ENCODE measurements at places on chromosomes 11 and 22. TPM values are rescaled to one million over a fixed set of nuclear protein-coding genes. Genes with fewer than 3 reads are reported as not detected.

DNA sequence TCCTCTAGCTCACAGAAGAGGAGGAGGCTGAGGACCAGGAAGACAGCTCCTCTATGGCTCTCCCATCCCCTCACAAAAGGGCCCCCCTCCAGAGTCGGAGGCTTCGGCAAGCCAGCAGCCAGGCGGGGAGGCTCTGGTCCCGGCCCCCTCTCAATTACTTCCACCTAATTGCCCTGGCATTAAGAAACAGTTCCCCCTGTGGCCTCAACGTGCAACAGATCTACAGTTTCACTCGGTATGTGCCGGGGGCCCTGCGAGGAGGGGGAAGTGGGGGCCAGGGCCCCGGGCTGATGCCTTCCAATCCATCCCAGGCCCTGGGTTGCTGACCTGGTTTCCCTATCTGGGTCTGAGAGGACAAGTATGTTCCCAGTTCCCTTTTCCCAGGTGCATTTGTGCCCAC lies 7.9 kb downstream of the FOXR1 start:
- H3K4me1 ChIP-seq, result no peaks in the 10 kb centered on the region
- DNase-seq, result no peak
- no peaks in the 10 kb centered on the region for H3K36me3 ChIP-seq

The PRDX5 gene
- 142 TPM for total RNA-seq

GRCh38 chr22:50544078-50544745 lies 1.5 kb upstream of the KLHDC7B start:
- peak overlapping the region; percentile 78 for H3K27ac ChIP-seq
- H3K4me3 ChIP-seq, result peak overlapping the region; percentile 35
- H3K36me3 ChIP-seq, result peaks cover 5% of the 10 kb centered on the region
- peaks cover 61% of the 10 kb centered on the region for H3K4me1 ChIP-seq

DNA sequence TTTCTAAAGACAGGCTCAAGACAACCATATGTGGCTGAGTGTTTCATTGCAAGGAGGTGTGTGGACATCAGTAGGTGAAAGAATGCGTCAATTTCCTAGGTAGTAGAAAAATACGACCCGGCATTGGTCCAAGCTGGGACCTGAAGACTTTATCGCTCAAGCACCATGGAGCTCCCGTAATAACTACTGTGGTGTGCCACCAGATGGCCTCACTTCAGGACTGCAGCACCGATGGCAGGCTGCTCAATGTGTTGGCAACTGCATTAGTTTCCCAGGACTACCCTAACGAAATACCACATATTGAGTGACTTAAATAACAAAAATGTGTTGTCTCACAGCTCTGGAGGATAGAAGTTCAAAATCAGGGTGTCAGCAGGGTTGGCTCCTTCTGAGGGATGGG lies 72.4 kb upstream of the FAT3 start:
- H3K27ac ChIP-seq, result no peak overlapping the region
- no peaks in the 10 kb centered on the region for H3K27me3 ChIP-seq
- no peaks in the 10 kb centered on the region for H3K36me3 ChIP-seq
- DNase-seq, result no peak
- no peak overlapping the region for H3K4me3 ChIP-seq
- no peaks in the 10 kb centered on the region for H3K4me1 ChIP-seq

The MFRP gene
- not detected for total RNA-seq

The ANO9 gene
- total RNA-seq, result 38.8 TPM

DNA sequence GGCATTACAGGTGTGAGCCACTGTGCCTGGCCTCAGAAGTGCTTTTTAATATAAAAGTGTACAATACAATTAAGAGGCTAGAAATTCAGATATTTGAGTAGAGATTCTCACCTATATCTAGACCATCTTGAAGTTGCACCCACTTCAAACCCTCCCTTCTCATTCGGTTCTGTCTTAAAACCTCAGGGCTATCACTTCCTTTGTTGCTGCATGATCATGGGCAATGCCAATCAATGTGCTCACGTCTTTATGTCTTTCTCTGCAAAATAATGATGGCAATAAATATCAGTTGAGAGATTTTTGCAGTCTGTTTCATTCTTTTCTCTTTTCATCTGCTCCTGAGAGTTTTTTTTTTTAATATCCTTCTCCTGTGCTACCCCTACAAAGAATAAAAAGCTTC lies 9.3 kb upstream of the NUP160 start:
- DNase-seq, result no peak
- H3K4me1 ChIP-seq, result peaks cover 21% of the 10 kb centered on the region
- no peaks in the 10 kb centered on the region for H3K36me3 ChIP-seq
- no peak overlapping the region for H3K4me3 ChIP-seq
- H3K27me3 ChIP-seq, result no peaks in the 10 kb centered on the region

The TEX12 gene
- 0.32 TPM for total RNA-seq

GRCh38 chr22:41565403-41566054 lies 4.7 kb downstream of the CSDC2 start:
- peak; percentile 66 for DNase-seq
- no peak overlapping the region for H3K27ac ChIP-seq
- no peaks in the 10 kb centered on the region for H3K36me3 ChIP-seq

GRCh38 chr11:72298931-72299330 lies 55.0 kb upstream of the PHOX2A start:
- DNase-seq, result no peak
- H3K36me3 ChIP-seq, result peaks cover 14% of the 10 kb centered on the region
- H3K27me3 ChIP-seq, result no peaks in the 10 kb centered on the region
- H3K4me3 ChIP-seq, result no peak overlapping the region

GRCh38 chr11:92810423-92811064 lies 158.9 kb upstream of the MTNR1B start:
- peaks cover 2% of the 10 kb centered on the region for H3K27me3 ChIP-seq

GRCh38 chr11:123672568-123672967 lies 18.1 kb upstream of the SCN3B start:
- no peaks in the 10 kb centered on the region for H3K36me3 ChIP-seq
- H3K4me3 ChIP-seq, result no peak overlapping the region
- peaks cover 2% of the 10 kb centered on the region for H3K27me3 ChIP-seq
- no peak for DNase-seq
- H3K4me1 ChIP-seq, result no peaks in the 10 kb centered on the region
- H3K27ac ChIP-seq, result no peak overlapping the region

The ALDH3B1 gene
- not detected for total RNA-seq

DNA sequence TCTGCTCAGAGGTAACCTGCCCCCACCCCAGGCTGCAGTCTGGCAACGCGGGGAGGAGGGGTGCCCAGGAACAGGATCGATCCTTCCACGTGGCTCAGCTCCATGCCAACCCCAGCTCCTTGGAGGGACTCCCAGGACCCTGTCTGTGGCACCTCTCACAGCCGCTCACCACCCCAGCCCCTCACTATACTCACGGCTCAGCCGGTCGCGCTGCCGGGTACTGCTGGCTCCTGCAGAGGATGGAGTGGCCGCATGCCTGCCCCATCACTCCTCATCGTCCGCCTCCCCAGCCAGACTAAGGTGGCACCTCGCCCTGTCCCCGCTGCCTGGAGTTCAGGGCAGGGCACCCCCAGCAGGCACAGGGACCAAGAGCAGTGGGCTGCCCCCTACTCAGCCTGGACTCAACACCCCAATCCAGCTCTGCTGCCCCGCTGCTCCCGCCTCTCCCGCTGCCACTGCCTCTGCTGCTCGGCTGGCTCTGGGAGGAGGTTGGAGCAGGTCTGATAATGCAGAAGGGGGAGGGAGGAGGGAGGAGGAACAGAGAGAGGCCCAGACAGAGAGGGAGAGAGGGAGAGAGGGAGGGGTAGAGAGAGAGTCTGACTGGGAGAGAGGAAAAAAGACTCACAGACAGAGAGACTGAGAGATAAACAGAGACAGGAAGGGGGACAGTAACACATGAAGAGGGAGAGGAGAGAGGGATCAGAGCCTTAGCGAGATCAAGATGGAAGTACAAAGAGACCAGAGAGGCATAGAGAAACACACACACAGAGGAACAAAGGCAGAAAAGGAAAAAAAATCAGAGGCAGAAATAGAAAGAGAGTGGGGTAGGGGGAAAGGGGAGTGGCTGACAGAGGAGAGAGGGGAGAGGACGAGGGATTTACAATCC lies at the start of gene PDE2A:
PDE2A (minus strand) TSS at position 480 of the 886 bp plus-strand sequence; CDS start at position 265, 215 bp downstream.
- DNase-seq, result no peak
- peaks cover 5% of the 10 kb centered on the region for H3K4me1 ChIP-seq
- peaks cover 59% of the 10 kb centered on the region for H3K27me3 ChIP-seq
- no peaks in the 10 kb centered on the region for H3K36me3 ChIP-seq

DNA sequence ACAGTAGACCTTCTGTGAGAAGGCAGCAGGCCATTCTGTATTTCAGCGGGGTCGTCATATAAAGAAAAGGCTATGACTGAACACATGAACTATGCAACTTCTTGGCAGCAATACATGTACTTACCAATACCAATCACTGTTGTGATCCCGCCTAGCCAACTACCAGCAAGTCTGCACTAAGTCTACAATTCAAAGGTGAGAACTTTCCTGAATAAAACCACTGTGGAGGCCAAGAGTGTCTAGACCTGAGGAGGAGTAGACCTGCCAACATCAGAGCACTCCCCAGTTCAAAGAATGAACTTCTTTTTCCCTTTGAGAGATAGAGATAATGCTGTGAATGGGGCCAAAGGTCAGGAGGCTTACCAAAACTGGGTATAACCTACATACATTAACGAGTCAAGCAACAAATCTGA lies 108.2 kb downstream of the SIK3 start:
- DNase-seq, result no peak
- H3K4me1 ChIP-seq, result peaks cover 80% of the 10 kb centered on the region
- H3K27me3 ChIP-seq, result no peaks in the 10 kb centered on the region
- peaks cover 9% of the 10 kb centered on the region for H3K36me3 ChIP-seq
- H3K27ac ChIP-seq, result no peak overlapping the region

DNA sequence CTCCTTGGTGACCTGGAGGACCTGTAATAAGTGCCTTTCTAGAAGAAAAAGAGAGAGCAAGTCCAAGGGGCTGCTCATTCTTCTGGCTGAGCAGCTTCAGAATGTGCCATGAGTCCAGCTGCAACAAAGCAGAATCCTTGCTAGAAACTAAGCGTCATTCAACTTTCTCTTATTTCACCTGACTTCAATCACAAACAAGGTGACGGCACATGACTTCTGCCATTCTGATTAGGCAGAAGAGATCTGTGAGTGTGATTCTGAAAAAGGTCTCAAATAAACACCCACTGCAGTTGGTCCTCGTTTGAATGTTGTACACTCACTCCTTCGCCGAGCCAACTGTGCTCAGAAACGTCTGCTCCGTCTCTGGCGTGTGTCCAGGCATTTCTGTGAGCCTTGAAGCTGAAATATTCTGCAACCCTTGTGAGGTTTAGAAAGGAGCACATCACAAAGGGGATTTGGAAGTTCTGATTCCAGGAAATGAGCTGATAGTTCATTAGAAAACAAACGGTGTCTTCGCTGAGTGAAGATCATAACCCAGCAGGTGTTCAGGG lies 623.8 kb upstream of the KIRREL3 start:
- H3K4me3 ChIP-seq, result no peak overlapping the region
- no peak for DNase-seq
- no peaks in the 10 kb centered on the region for H3K36me3 ChIP-seq
- no peak overlapping the region for H3K27ac ChIP-seq
- peaks cover 3% of the 10 kb centered on the region for H3K27me3 ChIP-seq
- no peaks in the 10 kb centered on the region for H3K4me1 ChIP-seq

- H3K27ac ChIP-seq, result no peak overlapping the region
- no peak overlapping the region for H3K4me3 ChIP-seq
- no peaks in the 10 kb centered on the region for H3K4me1 ChIP-seq
- H3K36me3 ChIP-seq, result no peaks in the 10 kb centered on the region
- H3K27me3 ChIP-seq, result peaks cover 4% of the 10 kb centered on the region
These were observed 1460.5 kb downstream of the TBC1D22A start for GRCh38 chr22:48222742-48223487.

The EXPH5 gene
- 2.0 TPM for total RNA-seq

GRCh38 chr11:119051440-119052162 lies 5.4 kb downstream of the HYOU1 start:
- no peaks in the 10 kb centered on the region for H3K27me3 ChIP-seq
- H3K4me1 ChIP-seq, result peaks cover 38% of the 10 kb centered on the region
- peak overlapping the region; percentile 68 for H3K27ac ChIP-seq

GRCh38 chr11:6876325-6876724 lies at the start of gene OR10A4:
Gene OR10A4 (plus strand): TSS chr11:6876625. CDS start chr11:6876648, 23 bp downstream.
- H3K27ac ChIP-seq, result no peak within 1 kb of the TSS
- no peak for DNase-seq
- no peak within 1 kb of the TSS for H3K4me3 ChIP-seq
- H3K27me3 ChIP-seq, result peaks cover 9% of the 10 kb centered on the region

The APOC3 gene
- not detected for total RNA-seq

GRCh38 chr11:4118107-4118506 lies 23.5 kb downstream of the RRM1 start:
- H3K36me3 ChIP-seq, result peaks cover 62% of the 10 kb centered on the region
- H3K4me3 ChIP-seq, result no peak overlapping the region
- H3K27ac ChIP-seq, result peak overlapping the region; percentile 58
- no peaks in the 10 kb centered on the region for H3K27me3 ChIP-seq
- peaks cover 11% of the 10 kb centered on the region for H3K4me1 ChIP-seq
- no peak for DNase-seq

DNA sequence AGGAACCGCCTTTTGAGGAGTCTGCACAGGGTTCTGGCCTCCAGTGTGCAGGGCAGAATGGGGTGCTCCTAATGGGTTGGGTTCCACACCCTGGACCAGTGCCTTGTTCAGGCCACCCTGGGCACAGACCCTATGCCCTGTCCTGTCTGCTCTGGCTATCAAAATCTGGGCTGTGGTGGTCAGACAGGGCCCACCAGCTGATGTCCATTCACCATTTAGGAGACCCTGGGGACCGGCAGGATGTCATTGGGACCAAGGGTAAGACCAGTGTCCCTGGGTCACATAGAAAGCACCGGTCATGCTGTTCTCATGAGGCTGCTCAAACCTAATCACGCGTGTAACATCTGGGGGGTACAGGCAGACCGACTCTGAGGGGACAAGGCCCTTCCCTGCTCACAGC lies 37.3 kb downstream of the PARVG start:
- H3K4me3 ChIP-seq, result no peak overlapping the region
- H3K27ac ChIP-seq, result no peak overlapping the region

DNA sequence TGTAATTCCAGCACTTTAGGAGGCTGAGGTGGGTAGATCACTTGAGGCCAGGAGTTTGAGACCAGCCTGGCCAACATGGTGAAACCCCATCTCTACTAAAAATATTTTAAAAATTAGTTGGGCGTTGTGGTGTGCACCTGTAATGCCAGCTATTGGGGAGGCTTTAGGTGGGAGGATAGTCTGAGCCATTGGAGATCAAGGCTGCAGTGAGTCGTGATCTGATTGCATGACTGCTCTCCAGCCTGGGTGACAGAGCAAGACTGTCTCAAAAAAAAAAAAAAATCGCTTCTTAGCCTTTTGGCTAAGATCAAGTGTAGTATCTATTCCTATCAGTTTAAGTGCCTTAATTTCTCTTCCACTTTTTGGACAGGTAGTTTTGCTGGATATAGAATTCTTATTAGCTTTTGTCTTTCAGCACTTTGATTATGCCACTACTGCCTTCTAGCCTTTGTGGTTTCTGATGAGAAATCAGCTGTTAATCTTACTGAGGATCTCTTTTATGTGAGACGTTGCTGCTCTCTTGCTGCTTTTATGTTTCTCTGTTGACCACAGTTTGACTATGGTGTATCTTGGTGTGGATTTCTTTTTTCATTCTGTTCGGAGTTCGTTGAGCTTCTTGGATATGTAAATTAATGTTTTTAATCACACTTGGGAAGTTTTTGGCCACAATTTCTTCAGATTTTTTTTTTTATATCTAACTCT lies 24.7 kb downstream of the CHEK1 start:
- H3K4me1 ChIP-seq, result peaks cover 7% of the 10 kb centered on the region
- peaks cover 61% of the 10 kb centered on the region for H3K36me3 ChIP-seq
- peak; percentile 6 for DNase-seq
- H3K4me3 ChIP-seq, result no peak overlapping the region
- H3K27ac ChIP-seq, result no peak overlapping the region

GRCh38 chr22:48307931-48308330 lies 1519.7 kb downstream of the BRD1 start:
- H3K27ac ChIP-seq, result no peak overlapping the region
- H3K4me3 ChIP-seq, result no peak overlapping the region
- no peaks in the 10 kb centered on the region for H3K4me1 ChIP-seq
- no peaks in the 10 kb centered on the region for H3K36me3 ChIP-seq

All from activated CD4-positive, alpha-beta T cell treated with anti-CD3 and anti-CD28 coated beads for 36 hours (primary cell).